Uterine smooth muscle cell (primary cell): ENCODE measurements at places on chromosomes 11 and 22. TPM values are rescaled to one million over a fixed set of nuclear protein-coding genes. Genes with fewer than 3 reads are reported as not detected.

C11orf16 gene
- total RNA-seq: not detected in 2 replicates

RPLP2 gene
- 143 and 152 TPM in 2 replicates for total RNA-seq

SREBF2 gene
- total RNA-seq: 53.5 and 101 TPM in 2 replicates

RFPL1 gene
- not detected in 2 replicates for total RNA-seq

MRE11 gene
- total RNA-seq: 11.4 and 22.8 TPM in 2 replicates

MAPK8IP2 gene
- 0.33 and 0.37 TPM in 2 replicates for total RNA-seq

GAB4 gene
- total RNA-seq: not detected in 2 replicates

TBX1 gene
- 0.12 TPM in 1 of 2 replicates, not detected in the other for total RNA-seq

KRTAP5-10 gene
- not detected in 2 replicates for total RNA-seq

CABP4 gene
- not detected in 2 replicates for total RNA-seq

KLHDC7B gene
- total RNA-seq: 0.11 and 0.62 TPM in 2 replicates

PRAME gene
- 0.25 TPM in 1 of 2 replicates, not detected in the other for total RNA-seq

IRF7 gene
- total RNA-seq: 4.5 and 7.4 TPM in 2 replicates

IGLL1 gene
- total RNA-seq: not detected in 2 replicates

SCUBE1 gene
- total RNA-seq: not detected in 2 replicates

CHRM1 gene
- not detected in 2 replicates for total RNA-seq

P4HA3 gene
- 6.0 and 21.9 TPM in 2 replicates for total RNA-seq

KCNQ1OT1 gene
- 2.8 and 3.6 TPM in 2 replicates for total RNA-seq

OR51B4 gene
- total RNA-seq: 0.11 TPM in 1 of 2 replicates, not detected in the other

PHOX2A gene
- total RNA-seq: not detected in 2 replicates

C11orf86 gene
- not detected in 2 replicates for total RNA-seq

SCGB2A2 gene
- total RNA-seq: not detected in 2 replicates

FOLR2 gene
- not detected in 2 replicates for total RNA-seq

GGT5 gene
- 1.2 and 1.9 TPM in 2 replicates for total RNA-seq

NPAS4 gene
- total RNA-seq: not detected in 2 replicates

KRTAP5-2 gene
- not detected in 2 replicates for total RNA-seq

KREMEN1 gene
- total RNA-seq: 3.1 and 6.6 TPM in 2 replicates

PC gene
- 17.7 and 27.1 TPM in 2 replicates for total RNA-seq

VWCE gene
- total RNA-seq: 0.11 and 0.62 TPM in 2 replicates

NXPE4 gene
- total RNA-seq: not detected in 2 replicates

PCSK7 gene
- total RNA-seq: 69.6 and 80.4 TPM in 2 replicates

OR52L1 gene
- total RNA-seq: not detected in 2 replicates

TSPAN32 gene
- total RNA-seq: under 0.01 and 0.12 TPM in 2 replicates

SERGEF gene
- 21.4 and 28.7 TPM in 2 replicates for total RNA-seq

GALNT18 gene
- total RNA-seq: 7.5 and 9.0 TPM in 2 replicates
